Esophagus mucosa (tissue), 1 donor: ENCODE measurements at places on chromosomes 2 and 18. TPM values are rescaled to one million over a fixed set of nuclear protein-coding genes. Genes with fewer than 3 reads are reported as not detected.

- no peak for ATAC-seq
These were observed 55.6 kb downstream of the GREB1 start for GRCh38 chr2:11589316-11589940.

DNA sequence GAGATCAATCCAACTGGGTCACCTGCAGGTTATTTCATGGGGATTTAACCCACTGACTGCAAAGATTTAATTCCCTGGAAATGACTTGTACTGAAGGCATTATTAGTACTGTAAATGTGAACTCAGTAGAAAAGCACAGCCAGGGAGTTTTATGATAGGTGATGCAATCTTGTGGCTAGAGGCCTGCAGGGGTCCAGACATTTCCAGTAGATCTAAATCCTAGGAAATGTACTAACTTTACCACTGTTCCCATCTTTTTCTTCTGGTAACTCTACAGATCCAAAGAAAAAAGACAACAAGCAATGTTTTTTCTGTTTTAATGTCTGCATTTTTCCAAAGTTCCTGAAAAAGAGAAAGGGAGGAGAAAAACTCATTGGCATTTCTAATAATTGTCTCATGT, 500.1 kb downstream of the ARHGAP15 start:
- ATAC-seq = no peak

GRCh38 chr2:65015731-65016130, 26.5 kb downstream of the SLC1A4 start:
- ATAC-seq = no peak

MEP1B gene
- total RNA-seq = not detected
